HFFc6 (cell line): ENCODE measurements at places on chromosomes 1 and 21. TPM values are rescaled to one million over a fixed set of nuclear protein-coding genes. Genes with fewer than 3 reads are reported as not detected.
A peak's percentile ranks its signal among the peaks of the same experiment; 100 is the strongest.

DNA sequence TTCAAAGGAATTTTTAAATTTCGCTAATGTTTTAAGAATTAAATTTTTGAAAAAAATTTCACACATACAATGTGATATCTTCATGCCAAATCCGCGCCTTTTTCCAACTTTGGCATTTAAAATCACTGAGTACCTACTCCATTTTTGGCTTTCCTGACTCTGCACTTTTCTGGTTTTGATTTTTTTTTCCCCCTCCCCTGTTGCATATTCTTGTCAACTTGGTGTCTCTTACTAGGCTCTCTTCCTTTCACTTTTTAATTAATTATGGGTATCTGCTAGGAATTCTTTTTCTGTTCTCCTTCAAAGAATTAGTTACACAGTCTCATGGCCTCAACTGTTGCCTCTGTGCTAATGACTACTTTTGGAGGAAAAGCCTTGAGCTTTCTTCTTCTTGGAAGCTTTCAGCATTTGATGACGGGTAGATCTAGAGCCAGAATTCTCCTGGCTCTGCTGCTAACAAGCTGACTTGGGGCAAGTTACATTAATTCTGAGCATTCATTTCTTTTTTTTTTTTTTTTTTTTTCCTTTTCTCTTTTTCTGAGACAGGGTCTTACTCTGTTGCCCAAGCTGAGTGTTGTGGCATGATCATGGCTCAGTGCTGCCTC, 1.8 kb downstream of the AGL start:
- no peak for DNase-seq

- peak; percentile 83 for DNase-seq
These were observed 20.0 kb upstream of the ALDH4A1 start for GRCh38 chr1:18922319-18922726.

Gene VPS26C
- 40.1 to 40.8 TPM (median 40.6 TPM) in 3 replicates for total RNA-seq

DNA sequence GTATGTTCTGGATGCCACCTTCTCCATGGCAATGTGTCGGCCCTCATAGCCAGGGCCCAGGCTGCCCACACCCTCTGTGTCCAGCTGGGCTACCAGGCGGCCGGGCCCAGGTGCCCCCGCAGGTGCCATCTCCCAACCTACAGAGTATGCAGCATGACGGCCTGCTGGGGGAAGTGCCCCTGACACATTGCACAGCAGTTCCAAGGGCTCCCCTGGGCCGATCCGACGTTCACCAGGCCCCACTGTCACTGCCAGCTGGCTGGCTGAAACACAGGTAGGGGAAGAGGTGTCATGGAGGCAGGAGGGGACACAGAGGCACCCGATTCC, 5.4 kb downstream of the IGSF8 start:
- DNase-seq, result no peak

Gene WNT9A
- total RNA-seq, result 0.15 to 0.61 TPM (median 0.28 TPM) in 3 replicates

Gene ZNF684
- 2.7 and 3.7 TPM in 2 replicates for total RNA-seq

DNA sequence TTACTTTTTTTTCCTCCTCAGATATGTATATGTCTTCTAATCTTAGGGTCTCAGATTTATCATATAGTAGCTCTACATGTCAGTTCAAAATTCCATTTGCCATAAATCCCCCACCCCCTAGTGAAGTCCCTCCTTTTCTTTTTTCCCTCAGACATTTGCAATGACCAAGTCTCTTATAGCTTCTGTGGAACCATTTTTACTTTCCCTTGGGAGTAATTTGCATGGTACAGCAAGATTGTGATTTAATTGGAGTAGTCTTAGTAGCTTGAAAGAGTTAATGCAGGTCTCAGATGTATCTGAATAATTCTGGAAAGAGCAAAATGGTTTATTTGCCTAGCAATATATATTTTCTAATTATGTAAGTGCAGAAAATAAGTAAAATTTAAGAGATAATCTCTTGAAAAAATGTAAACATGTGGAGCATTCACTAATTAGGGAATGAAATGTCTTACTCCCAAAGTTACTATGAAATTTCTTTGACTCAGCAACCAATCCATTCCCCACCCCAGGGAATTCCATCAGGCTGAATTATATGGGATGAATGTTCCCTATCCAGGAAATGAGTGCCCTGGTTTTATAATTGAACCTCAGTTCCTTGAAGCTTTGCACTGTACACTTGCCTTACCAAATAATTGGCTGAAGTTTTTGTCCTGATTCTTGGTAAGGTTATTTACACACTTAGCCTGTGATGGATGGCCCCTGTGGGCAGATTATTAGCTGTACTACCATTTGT, 267.0 kb downstream of the DNM3 start:
- DNase-seq, result peak; percentile 38

- DNase-seq, result no peak
These were observed 37.9 kb upstream of the PALMD start for GRCh38 chr1:99608058-99608457.
